ENCODE measurements at places on chromosomes 6 and 20.
A peak's percentile ranks its signal among the peaks of the same experiment; 100 is the strongest.

GRCh38 chr6:7108196-7108963 is 619 bp downstream of the RREB1 start:
- DNase-seq: no peak

DNA sequence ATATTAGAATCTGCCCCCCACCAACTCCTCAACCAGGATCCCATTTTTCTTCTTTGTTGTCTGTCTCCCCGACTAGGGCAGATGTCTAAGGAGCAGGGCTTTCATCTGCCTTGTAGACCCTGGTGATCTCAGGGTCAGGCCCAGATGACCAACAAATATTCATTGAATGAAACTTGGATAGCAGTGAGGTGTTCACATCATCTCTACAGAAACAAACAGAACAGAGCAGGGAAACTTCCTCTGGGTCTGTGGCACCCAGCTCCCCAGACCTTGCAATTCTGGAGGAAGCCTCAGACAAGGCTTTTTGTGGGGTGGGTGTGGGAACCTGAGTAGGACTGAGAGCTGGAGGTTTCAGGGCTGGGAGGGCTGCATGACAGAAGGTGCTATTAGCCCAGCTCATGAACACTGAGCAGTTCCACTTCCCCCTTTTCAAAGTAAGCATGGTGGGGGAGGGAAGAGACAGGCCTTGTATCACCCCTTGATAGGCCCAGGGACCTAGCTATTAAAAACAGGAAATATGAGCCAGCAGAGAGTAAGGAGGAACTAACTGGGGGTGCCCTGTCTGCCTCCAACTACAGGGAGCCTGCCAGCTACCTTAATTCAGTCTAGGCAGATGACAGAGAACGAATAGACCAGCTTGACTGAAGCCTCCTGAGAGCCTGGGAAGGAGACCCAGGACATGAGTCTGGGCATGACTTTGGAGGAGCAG is 37.3 kb upstream of the TOP1 start:
- peak; percentile 100 for DNase-seq

- no peak for DNase-seq
Observed at GRCh38 chr6:73691512-73691911, 4.5 kb upstream of the CD109 start.

DNA sequence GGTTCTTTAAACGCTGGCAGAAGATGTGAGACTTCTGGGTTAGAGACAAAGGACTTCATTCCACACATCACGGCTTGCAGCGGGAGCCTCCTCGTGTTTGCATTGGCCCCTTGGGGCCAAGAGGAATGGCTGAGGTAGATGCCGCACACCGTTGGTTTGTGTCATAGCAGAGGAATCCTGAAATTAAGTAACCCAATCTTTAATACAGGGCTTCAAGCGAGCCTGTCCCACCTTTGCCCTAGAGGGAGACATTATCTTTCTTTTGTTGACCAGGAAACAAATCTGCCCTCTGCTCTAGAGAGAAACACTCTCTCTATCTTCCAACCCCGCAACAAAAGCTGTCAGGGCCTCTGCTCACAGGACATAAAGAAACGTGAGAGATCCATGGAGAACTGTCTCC is 277.5 kb upstream of the ZFP64 start:
- DNase-seq: no peak

DNA sequence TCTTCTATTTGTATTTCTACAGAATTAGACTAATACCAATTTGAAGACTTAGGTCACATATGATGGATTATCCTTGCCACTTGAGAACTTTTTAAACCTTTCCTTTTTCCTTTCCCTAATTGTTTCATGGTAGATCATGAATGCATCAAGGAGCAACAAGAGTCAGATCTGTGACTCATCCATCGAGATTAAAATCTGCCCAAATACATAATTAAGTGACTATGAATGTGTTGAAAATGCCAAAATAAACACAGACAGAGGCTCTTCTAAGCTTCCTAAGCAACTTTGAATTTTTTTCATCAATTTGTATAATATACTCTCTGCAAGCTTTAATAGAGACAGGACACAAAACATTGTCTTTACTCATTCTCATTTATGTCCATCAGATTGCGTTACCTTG is 23.5 kb upstream of the HTR1E start:
- no peak for DNase-seq

GRCh38 chr6:158038291-158039177 is 56.9 kb downstream of the SYNJ2 start:
- no peak for DNase-seq

DNA sequence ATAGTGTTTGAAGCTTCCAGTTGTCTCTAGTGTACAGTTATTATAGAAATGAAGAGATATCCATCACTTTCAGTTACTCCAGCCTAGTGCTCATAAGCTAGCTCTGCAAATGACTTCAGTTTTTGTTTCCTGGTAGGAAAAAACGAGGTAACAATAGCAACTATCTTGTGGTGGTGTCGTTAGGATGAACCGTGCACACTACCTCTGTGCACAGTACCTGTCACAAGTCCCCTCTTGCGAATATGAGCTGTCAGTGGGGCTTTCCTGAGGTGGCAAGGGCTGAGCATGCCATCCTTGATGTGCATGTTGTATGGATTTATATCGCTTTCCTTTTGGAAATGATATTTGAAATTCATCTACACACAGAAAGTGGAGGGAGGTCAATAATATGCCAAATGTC is 151.8 kb downstream of the ARID1B start:
- no peak for DNase-seq

GRCh38 chr20:57543754-57544153 is 17.2 kb upstream of the PCK1 start:
- DNase-seq: no peak

DNA sequence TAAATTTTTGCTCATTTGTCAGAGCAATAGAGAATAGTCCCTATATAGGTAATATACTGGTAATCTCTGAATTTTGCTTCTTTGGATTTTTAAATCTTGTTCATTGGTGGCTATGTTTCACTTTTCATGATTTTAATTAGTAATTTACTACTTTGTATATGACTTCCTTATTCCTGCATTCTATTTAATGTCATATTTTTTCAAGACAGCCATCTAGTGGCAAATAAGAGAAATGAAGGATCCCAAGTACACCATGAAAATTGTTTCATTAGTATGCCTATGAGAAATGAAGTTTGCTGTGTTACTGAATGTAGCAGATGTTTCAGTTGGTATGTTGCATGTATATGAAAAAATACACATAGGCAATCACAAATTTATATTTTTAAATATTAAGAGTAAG is 82.4 kb downstream of the ZNF292 start:
- DNase-seq: peak; percentile 70
